CD4-positive, alpha-beta T cell treated with Interleukin-1 beta for 1 hour (primary cell): ENCODE measurements at places on chromosomes 2 and 18.

GRCh38 chr2:26613241-26614215 is 27.6 kb downstream of the CIB4 start:
- no peak for DNase-seq

DNA sequence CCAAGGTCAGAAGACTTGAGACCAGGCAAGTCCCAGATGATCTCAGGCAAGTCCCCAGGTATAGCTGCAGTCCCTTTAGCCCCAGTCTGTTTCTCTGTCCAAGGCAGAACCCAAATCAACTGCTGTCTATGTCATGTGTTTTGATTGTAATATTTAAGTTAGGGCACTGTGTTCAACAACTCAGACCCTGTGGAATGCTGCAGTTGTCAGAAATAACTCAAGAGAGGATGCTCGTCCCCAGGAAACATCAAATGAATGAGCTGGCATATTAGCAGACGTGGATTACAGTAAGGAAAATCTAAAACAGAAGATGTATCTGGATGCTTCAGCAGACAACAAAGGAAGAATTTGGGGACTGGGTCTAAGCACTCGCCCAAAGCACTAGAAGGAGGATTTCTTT is 70.1 kb downstream of the BCL11A start:
- DNase-seq, result no peak

- DNase-seq, result no peak
Observed at GRCh38 chr18:79299272-79299671, 96.5 kb upstream of the NFATC1 start.

DNA sequence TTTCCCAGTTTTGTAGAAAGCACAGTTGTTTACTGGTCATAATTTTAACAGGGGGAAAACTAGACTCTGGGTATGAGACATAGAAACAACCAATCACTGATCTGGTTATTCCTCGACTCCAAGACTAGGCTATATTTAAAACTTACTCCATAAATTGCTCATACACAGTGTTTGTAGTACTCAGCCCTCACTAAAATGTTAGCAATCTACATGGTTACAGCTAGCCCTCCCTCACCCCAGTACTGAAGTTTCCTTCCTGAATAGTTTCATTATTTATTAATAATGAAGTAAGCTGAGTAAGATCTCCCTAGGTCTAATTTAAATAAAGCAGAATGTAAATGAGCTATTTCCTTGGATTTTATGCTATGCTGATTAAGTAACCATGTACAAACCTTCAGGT is 275.1 kb downstream of the CDH20 start:
- no peak for DNase-seq

- no peak for DNase-seq
Observed at GRCh38 chr2:218644721-218645120, 14.7 kb downstream of the ZNF142 start.

DNA sequence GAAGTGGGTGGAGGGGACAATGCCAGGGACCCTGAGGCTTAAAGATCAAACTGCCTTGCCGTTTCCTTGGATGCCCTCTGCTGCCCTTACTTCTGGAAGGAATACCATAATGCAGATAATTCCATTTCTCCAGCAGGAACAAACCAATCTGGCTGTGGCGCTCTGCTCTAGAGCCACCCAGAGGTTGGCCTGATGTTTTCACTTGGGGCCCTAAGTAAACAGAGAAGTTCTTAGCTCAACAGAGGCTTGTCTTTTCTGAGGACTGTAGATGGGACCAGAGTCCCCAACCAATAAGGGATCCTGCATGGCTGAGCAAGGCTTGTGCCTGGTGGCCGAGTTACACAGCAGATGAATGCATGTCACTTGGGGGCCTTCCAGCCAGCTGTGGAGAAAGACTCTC is 230.2 kb downstream of the ZBTB7C start:
- no peak for DNase-seq

GRCh38 chr2:73611193-73611592 is 31.0 kb downstream of the NAT8 start:
- DNase-seq, result no peak

GRCh38 chr2:173021939-173022371 is 53.7 kb upstream of the MAP3K20 start:
- no peak for DNase-seq

- DNase-seq, result no peak
Observed at GRCh38 chr2:36843838-36844237, 122.5 kb downstream of the STRN start.

GRCh38 chr2:169230204-169230603 is 132.1 kb downstream of the LRP2 start:
- DNase-seq, result no peak

- DNase-seq, result no peak
Observed at GRCh38 chr18:60987963-60988362, 345.3 kb upstream of the CDH20 start.
